T-helper 2 cell treated with Interferon-gamma antibody and Interleukin-4, amounts not matched to agents 100 ng/mL and 5 ng/mL, for 36 hours (primary cell): ENCODE measurements at places on chromosomes 12 and 14. TPM values are rescaled to one million over a fixed set of nuclear protein-coding genes. Genes with fewer than 3 reads are reported as not detected.

Gene TXNDC16
- total RNA-seq, result 8.1 and 9.7 TPM in 2 replicates

Gene KRT79
- not detected in 2 replicates for total RNA-seq

Gene POMT2
- 15.7 and 16.3 TPM in 2 replicates for total RNA-seq

Gene TEX52
- total RNA-seq, result 0.16 TPM in 1 of 2 replicates, not detected in the other

Gene ARHGEF40
- not detected in 2 replicates for total RNA-seq

Gene SLC17A8
- total RNA-seq, result not detected in 2 replicates

Gene AQP5
- not detected in 2 replicates for total RNA-seq

Gene ZNF384
- 86.1 and 91.5 TPM in 2 replicates for total RNA-seq

Gene MYF6
- not detected in 2 replicates for total RNA-seq

Gene LMNTD1
- total RNA-seq, result not detected in 2 replicates

Gene OTX2
- total RNA-seq, result not detected in 2 replicates

Gene ADAMTS20
- total RNA-seq, result not detected in 2 replicates
